NCI-H1092 treated with DMSO at 0.1 percent for 48 hours (cell line): ENCODE measurements at places on chromosomes 7 and 10.

GRCh38 chr10:18980089-18980629 lies 68.4 kb upstream of the MALRD1 start:
- no peak for DNase-seq

- no peak for DNase-seq
These were observed 2.8 kb downstream of the JAKMIP3 start for GRCh38 chr10:132068431-132069121.

- no peak for DNase-seq
These were observed 136.2 kb upstream of the TMEM106B start for GRCh38 chr7:12074889-12075288.

GRCh38 chr7:74214816-74215630 lies 5.2 kb downstream of the LAT2 start:
- no peak for DNase-seq

- DNase-seq, result no peak
These were observed 86.0 kb upstream of the MDFIC start for GRCh38 chr7:114835861-114836260.
